ENCODE measurements at places on chromosomes 7 and 10.

GRCh38 chr10:111076682-111077478 lies at the start of gene ADRA2A:
Gene ADRA2A, plus strand, starts transcription at chr10:111077029. Its CDS starts 968 bp downstream, at chr10:111077997.
- DNase-seq: no peak

DNA sequence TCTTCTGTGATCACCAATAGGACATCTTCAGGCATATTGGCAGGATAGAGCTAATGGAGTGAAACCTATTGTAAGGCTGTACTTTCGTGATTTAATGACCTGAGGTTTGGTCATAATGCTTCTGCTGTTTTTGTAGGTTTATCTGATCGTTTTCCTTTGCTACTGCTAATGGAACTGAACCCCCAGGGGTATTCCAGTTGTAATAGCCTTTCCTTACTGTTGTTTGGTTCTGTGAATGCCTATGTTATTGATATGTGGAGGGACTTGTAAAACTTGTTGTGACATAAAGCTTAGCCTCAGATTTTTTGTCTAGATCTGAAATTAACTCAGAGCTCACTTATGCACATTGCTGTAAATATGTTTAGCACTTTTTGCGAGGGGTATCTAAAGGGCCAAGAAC lies 10.9 kb upstream of the VWA2 start:
- DNase-seq: no peak

DNA sequence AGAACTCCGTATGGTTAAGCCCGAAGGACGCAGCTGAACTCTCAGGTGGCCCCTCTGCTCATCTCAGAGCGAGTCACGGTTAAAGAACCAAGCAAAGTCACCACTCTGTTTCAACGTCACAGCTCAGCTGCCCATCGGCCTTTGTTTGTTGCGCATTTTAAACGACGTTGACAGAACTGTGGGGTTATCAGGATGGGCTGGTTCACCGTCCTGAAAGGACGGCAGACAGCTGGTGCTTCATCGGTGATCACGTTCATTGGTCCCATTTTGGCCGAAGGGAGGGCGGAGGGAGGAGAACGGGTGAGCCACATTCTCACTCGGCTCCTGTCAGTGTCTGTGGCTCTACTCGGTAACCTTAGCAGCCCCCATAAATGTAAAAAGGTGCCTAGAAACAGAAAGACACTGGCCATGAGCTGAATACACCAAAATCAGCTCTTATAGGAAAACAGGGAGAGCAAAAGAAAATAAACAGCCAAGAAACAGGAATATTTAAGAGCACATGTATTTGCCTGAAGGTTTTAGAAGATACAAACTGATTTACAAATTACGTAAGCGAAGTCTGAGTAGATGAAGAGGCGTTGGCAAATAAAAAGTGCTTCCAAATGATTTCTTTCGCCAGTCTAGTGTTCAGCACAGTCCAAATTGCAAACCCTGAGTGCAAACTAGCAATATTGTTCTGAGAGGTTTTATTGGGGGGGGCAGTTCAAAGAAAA lies 8.4 kb downstream of the PRKAG2 start:
- DNase-seq: no peak

DNA sequence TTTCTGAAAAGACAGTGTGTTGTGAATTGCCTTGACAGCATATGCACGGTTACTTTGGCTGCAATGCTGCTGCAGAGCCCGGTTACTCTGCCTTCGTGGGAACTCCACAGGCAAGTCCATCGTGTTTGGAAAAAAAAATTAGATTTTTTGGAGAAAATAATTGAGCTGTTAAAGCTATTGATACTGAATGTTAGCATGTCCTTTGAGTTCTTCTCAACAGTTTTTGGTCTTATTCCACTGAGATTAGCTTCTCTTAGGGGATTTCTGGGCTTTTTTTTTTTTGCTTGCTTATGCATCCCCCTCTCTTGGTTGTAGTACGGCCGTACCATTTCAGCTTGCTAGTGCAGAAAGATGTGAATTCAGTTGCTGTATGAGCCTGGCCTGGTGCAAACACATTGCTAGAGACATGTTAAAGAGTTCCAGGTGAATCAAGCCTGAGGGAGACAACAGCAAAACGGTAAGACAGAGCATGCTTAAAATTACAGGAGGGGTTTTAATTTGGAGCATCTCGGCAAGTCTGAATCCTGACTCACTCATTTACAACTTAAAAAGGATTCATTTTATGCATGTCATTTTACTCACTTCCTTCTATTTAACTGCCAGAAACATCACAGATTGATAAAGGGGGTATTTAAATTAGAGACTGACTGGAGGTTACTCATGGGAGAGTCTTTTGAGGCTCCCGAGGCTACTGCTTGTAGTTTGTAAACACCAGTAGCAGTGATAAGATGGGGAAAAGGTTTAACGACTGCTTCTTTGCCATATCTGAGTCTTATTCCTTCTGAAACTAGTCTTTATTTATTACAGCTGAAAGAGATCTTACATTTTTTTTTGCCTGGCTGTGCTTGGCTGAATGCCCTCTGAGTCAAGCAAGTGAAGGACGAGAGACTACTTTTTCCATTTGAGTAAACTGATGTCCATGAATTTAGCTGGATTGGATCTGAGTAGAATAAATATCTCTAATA lies 113.7 kb downstream of the CDK14 start:
- no peak for DNase-seq

DNA sequence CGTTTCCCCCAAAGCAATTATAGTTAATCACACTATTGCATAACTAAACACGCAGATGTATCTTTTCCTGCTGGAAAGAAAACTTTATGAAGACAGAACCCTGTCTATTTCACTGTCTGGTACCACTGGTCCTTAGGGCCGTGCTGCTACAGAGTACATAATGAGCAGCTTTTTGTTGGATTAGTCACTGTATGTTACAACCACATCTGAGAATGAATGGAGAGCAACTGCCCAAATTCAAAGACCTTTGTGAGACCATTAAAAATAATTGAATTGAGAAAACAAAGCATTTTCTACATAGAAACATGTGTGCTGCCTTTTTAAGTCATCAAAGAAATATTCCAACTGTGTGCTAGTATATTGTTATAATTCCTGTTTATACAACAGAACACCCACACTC lies 111.3 kb upstream of the SORCS1 start:
- DNase-seq: no peak

- DNase-seq: no peak
Measured at GRCh38 chr7:105016709-105017656, 3.0 kb downstream of the KMT2E start.

Data from stimulated activated CD8-positive, alpha-beta memory T cell treated with anti-CD3 and anti-CD28 coated beads, Interleukin-7, amount 100 ng/mL, for 24 hours (primary cell).